Nephron progenitor cell (in vitro differentiated cells): ENCODE measurements at places on chromosomes 1 and 21.

- H3K36me3 ChIP-seq: peaks cover 5% of the 10 kb centered on the region
- peak overlapping the region; percentile 79 for H3K27ac ChIP-seq
- H3K4me1 ChIP-seq: peaks cover 51% of the 10 kb centered on the region
- H3K27me3 ChIP-seq: no peaks in the 10 kb centered on the region
- no peak for DNase-seq
- peak overlapping the region; percentile 1 for H3K4me3 ChIP-seq
Measured at GRCh38 chr1:226719596-226720387, 19.3 kb downstream of the ITPKB start.

GRCh38 chr1:178465011-178465410 lies 31.8 kb downstream of the CLEC20A start:
- H3K4me3 ChIP-seq: no peak overlapping the region
- peaks cover 13% of the 10 kb centered on the region for H3K4me1 ChIP-seq
- peaks cover 31% of the 10 kb centered on the region for H3K36me3 ChIP-seq
- H3K27me3 ChIP-seq: no peaks in the 10 kb centered on the region
- no peak for DNase-seq

GRCh38 chr1:199546323-199546722 lies 481.2 kb upstream of the NR5A2 start:
- H3K36me3 ChIP-seq: no peaks in the 10 kb centered on the region
- H3K4me3 ChIP-seq: no peak overlapping the region
- H3K4me1 ChIP-seq: no peaks in the 10 kb centered on the region
- no peak for DNase-seq
- no peak overlapping the region for H3K27ac ChIP-seq
- H3K27me3 ChIP-seq: no peaks in the 10 kb centered on the region

- DNase-seq: no peak
- H3K4me3 ChIP-seq: no peak overlapping the region
- H3K27ac ChIP-seq: no peak overlapping the region
- no peaks in the 10 kb centered on the region for H3K27me3 ChIP-seq
Measured at GRCh38 chr1:178632653-178633052, 92.4 kb upstream of the RALGPS2 start.

GRCh38 chr1:184191181-184191621 lies 139.7 kb downstream of the TSEN15 start:
- H3K27ac ChIP-seq: no peak overlapping the region
- H3K36me3 ChIP-seq: no peaks in the 10 kb centered on the region
- H3K27me3 ChIP-seq: peaks cover 4% of the 10 kb centered on the region
